ENCODE measurements at places on chromosomes 16 and 17.
A peak's percentile ranks its signal among the peaks of the same experiment; 100 is the strongest.

- no peak for DNase-seq
These were observed 375 bp downstream of the STUB1 start for GRCh38 chr16:680625-680945.

DNA sequence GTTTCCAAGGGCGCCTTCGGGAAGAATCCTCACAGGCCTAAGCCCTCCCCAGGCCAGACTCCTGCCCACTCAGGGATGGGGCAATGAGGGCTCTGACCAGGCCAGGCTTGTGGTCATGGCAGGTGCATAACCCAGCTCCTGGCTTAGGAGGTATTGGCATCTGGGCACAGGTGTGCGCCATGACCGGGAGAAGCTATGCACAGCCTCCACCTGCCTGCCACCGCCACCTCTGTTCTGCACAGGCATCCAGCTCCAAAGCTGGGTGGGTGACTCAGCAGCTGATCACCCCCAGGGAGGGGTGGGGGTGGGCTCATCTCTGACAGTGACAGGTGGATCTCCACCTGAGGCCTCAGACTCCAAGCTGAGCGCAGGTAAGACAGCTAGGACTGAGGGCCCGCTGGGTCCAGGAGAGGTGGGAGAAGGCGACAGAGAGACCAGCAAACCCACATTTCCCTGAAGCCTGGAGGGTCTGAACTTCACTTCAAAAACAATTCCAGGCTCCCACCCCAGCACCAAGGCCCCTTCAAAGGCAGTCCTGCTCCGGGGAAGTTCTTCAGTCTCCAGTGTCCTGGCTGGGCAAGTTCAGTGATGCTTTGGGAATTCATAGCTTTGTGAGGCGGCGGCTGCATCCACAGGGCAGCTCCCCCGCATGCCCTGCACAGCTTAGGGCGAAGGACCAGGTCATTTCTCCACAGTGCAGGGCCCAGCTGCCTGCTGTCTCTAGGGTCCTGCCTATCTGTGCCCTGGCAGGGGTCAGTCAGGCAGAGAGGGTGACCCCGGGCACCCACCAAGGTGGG is 121.6 kb upstream of the SMURF2 start:
- DNase-seq = no peak

DNA sequence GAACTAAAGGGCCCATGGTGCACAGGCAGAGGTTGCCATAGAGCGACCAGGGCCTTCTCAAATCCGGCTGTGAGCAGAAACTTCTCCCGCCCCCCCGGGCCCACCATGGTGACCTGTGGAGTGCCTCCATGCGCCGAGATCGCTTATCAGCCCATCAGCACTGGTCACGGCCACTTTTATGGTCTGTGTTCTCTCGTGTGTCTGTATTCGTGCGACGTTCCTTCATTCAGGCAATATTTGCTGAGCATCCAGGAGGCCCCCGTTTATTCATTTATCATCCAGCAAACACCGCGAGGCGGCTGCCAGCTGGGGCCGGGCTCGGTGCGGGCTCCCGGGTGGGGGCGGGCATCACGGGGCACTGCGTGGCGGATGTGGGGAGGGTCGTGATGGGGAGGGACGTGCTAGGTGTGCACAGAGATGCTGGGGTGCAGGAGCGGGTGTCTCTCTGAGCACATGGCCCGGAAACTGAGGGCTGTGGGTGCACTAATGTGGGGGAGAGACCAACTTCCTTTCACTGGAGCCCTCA is 88.0 kb upstream of the CBX4 start:
- no peak for DNase-seq

- no peak for DNase-seq
These were observed 9.5 kb upstream of the RHBDL3 start for GRCh38 chr17:32256012-32256700.

- DNase-seq = no peak
These were observed 532.9 kb downstream of the MAF start for GRCh38 chr16:79067600-79067999.

DNA sequence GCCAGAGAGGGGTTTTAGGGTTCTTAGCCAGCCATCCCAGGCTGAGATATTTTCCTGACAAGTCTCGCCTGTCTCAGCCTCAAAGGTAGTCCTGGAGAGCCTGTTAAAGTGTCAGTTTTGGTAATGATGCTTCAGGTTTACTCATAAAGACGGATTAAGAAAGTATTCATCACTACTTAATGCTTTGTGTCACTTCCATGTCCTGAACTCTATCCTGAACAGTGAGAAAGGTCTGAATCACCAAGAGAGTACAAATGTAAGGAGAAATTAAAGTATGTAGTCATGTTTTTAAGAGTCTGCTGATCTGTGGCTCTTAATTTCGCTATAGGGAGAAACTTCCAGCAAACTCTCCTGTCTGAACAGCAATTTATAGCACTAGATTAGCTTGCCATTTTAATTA is 14.0 kb downstream of the RPGRIP1L start:
- DNase-seq = no peak

- DNase-seq = no peak
These were observed 5.3 kb upstream of the DNAH2 start for GRCh38 chr17:7712111-7712771.

DNA sequence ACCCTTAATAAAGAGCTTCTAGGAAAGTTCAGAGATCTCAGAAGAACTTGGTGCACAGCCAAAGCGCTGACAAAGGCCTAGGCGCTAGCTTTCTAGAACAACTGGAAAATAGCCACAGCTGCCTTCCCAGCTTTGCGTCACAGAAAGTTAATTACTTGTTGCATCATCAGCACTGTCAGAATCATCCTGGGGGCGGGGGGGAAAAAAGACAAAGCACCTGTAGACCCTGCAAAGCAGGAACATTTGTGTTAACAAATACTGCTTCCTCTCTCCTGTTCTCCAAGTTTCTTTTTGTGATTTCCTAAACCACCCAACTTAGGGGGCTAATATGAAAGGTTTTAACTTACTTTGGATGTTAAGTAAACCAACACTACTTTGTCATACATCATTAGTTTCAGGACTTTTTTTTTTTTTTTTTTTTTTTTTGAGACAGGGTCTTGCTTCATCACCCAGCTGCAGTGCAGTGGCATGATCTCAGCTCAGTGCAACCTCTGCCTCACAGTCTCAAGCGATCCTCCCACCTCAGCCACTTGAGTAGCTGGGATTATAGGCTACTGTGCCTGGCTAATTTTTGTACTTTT is 4.8 kb upstream of the AARSD1 start:
- DNase-seq = no peak

DNA sequence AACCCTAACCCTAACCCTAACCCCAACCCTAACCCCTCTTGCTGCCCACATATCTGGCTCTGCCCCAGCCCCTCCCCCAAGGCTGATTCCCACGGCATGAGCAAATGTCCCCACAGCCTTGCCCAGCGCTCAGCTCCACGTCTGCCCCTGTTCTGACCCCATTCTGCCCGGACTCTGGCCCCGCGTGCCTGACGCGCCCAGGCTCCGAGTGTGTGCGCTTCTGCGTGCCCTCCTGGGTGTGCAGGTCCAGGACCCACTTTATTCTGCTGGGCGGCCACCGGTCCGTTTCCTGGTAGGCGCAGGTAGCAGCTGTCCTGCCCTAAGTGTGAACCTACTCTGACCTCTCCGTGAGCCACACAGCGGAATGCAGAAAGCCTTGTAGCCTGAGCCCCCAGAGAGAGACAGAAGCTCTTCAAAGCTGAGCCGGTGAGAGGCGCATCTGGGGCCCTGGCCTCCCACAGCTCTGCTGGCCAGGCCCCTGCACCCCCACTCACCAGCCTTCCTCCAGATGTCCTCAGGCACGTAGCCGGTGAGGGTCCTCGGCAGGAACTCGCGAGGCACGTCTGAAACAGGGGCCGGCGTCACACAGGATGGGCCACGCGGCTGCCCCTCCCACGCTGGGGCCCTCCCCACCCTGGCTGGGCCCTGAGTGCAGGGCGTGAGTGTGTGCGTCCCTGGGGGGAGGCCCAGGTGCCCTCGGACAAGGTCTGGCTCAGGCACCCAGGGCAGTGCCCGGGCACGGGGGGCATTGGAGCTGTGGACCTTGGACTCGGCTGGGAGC is 14.0 kb upstream of the PABPN1L start:
- no peak for DNase-seq

GRCh38 chr17:55641676-55642081 is 81.0 kb downstream of the TMEM100 start:
- peak; percentile 59 for DNase-seq

- DNase-seq = no peak
These were observed 106.6 kb downstream of the AMFR start for GRCh38 chr16:56318827-56319140.

GRCh38 chr16:85162478-85163277 is 50.4 kb upstream of the CIBAR2 start:
- DNase-seq = peak; percentile 82

DNA sequence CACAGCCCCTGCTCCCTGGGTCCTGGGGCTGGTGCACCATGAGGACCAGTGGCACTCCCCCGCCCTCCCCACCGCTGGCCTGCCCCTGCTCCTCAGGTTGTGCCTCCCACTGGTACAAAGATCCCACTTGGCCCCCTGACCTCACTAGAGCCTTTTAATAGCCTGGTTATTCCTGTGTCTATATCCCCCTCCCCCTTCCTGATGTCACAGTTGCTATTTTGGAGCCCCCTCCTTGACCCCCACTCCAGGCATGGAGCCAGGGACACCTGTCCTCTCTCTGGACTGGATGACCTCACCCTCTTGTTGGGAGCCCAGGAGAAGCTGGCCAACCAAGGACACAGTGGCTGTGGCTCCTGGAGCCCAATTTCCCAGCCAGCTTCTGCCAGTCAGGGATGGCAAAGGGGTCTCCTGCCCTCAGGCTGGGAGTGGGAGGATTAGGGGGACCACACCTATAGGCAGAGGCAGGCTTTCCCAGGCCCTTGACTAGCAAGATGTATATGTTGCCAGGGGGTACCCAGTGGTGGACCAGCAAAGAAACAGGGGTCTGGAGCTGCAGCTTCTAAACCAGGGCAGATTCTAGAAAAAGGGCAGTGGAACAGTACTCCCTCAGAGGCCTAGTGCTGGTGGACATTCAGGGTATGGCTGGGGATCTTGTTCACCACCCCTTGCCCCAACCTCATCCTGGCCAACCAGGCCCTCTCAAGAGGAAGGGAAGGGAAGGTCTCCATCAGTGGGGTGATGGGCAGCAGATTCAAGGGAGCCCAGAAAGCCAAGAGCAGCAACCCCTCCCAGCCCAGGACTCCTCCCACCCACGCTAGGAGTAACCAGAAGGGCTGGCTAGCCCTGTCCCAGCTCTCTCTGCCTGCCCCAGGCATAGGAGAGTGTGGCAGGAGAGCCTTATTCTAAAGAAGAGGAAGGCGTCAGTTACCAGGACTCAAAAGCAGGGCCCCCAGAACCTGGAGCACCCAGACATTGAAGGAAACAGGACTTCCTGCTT is 10.9 kb downstream of the HDAC5 start:
- DNase-seq = no peak

- DNase-seq = no peak
These were observed 18.9 kb downstream of the DNAJA2 start for GRCh38 chr16:46954562-46954961.

GRCh38 chr17:17256316-17256715 is 19.3 kb upstream of the FLCN start:
- DNase-seq = no peak

DNA sequence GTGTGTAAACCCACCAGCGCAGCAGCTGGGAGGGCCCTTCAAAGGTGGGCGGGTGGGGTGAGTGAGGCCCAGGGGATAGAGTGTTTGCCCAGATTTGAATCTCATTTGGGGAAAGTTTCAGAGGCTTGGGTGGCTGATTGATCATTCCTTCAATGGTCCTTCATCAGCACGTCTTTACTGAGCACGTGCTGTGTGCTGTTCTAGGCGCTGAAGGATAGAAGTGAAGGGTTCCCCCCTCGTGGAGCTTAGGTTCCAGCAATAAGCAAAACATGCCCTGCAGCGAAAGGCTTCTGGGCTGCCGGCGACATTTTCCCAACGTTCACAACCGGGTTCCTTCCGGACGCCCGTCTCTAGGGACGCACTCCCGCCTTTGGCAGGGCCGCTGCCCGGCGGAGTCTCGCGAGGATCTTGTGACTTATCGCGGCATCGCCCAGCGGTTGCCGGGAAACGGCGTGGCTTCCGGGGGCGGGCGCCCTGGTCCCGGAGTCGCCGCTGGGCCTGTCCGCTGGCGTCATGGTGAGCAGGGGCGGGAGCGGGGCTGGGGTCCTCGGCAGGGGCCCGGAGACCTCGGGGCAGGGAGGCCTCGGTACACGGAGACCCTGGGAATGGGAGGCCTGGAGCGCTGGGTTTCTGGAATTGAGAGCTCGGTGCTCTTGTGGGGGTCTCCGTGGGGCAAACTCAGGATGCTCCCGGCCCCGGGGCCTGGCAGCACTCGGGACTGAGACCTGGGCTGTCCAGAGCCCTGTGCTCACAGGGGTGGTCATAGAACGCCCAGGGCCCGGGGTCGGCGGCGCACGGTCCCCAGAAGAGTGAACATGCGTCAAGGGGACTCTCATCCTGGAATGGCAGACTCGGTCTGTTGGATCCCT is 3.2 kb upstream of the DBNDD1 start:
- DNase-seq = peak; percentile 80

GRCh38 chr17:28986714-28987655 is 18.8 kb downstream of the SEZ6 start:
- no peak for DNase-seq

DNA sequence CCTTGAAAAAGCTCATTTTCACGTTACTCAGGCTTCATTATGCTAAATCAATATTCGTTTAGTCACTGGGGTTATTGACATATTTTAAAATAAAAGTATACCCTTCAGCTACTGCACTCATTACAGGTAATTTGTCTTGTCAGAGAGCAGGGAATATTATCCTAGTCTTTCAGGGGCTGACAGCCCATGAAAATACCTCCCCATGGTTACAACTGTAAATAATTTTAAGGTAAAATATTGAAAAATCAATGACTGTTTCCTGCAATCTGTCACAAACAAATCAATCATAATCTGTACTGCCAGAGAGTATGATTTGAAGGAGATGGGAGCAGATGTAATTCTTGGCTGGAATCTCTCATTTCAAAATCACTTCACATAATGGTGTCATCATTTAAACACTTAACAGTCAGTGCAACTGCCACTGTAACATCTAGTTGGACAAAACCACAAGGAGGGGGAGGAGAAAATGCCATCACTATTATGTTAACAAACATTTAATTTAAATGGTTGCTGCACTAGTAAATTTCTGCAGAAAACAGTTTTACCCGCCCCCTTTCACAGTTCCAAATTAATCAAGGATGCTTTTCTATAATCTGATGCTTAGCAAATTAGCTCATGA is 9.3 kb upstream of the IRX5 start:
- peak; percentile 77 for DNase-seq

DNA sequence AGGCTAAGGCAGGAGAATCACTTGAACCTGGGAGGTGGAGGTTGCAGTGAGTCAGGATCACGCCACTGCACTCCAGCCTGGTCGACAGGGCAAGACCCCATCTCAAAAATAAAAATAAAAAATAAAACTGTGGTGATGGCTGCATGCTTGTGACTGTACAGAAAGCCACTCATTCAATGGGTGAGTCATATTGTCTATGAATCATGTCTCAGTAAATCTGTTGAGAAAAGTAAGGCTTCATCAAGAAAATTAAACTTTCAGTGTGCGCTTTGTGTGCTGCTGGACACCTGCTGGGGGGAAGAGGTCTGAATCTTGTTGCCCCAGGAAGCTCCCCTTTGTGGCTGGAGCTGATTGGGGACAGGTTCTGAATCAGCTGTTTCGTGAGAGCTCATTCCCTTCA is 11.3 kb downstream of the NUBP1 start:
- DNase-seq = peak; percentile 33

Measured in AG10803 (cell line).